ENCODE measurements at places on chromosomes 7 and 10. TPM values are rescaled to one million over a fixed set of nuclear protein-coding genes. Genes with fewer than 3 reads are reported as not detected.
A peak's percentile ranks its signal among the peaks of the same experiment; 100 is the strongest.

GRCh38 chr7:143287339-143287934 is 714 bp upstream of the CASP2 start:
- DNase-seq, result no peak

DNA sequence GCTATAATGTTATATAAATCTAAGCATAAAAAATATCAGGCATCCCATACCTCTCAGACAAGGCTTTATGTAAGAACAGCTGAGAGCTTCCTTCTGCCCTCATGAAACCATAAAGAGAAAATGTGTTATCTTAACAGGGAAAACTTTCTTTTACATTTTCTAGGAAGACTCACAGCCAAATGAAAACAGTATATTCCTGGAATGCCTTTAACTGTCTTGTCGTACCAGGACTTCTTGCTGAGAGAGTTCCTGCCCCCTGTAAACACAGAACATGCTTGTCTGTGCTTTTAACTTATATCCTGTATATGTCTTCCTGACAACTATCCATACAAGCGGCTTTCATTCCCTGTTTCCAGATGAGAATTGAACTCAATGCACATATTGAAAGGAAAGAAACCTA is 64.8 kb upstream of the AHR start:
- DNase-seq, result no peak

DNA sequence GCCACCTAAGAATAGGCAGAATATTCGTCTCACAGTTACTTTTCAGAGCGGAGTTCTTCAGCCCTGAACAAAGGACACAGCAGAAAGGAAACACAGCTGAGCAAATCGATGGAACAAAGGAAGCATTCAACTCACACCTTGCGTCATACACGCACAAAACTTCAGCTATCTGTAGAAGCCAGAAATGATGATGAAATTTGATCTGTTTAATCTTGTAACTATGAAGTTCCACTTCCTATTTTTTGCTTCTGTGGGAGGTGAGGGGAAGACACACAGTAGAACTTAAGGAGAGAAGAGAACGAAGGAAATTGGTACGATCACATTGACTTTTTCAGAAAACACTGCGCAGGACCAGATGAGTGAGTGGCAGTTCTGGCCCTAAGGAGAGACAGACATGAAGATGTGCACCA is 26.2 kb downstream of the FAM171A1 start:
- DNase-seq, result no peak

DNA sequence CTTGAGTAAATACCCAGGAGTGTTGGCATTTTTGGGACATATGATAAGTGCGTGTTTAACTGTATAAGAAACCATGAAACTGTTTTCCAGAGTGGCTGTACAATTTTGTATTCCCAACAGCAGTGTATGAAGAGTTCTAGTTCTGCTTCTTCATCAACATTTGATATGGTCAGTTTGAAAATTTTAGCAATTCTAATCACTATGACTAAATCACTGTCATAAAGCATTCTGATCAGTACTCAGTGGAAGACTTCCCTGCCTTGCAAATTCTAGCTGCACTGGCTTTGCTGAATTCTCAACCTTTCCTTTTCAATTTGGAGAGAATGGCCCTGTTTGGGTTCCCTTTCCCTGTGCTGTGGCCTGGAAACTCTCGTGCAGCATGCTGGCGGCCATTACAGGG is 18.6 kb upstream of the FAM221A start:
- no peak for DNase-seq

DNA sequence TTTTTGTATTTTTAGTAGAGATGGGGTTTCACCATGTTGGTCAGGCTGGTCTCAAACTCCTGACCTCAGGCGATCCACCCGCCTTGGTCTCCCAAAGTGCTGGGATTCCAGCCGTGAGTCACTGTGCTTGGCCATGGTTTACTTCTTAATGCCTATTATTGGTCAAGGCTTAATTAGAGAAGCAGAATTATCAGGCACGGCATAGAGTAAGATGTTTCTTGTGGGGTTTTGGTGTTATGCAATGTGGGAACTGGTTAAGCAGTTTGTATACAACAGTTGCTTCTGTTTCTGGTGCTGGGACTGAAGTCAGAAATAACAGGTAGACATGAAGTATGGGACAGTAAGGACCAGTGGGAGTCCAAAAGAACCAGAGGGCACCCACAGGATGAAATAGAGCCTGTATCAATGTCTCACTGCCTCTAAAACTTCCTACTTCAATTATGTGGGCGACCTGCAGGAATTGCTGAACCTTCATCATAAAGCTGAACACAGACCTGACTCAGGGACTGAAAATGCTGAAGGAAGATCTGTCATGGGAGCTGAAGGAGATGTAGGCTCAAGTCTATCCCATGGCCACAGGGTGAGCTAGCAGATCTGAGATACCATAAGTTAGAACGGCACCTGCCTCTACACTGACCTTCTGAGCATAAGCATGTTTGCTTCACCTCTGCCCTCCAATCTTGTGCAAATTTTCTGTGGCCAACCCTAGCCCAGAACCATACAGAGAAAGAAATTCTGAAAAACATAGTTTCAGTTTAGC is 38.3 kb upstream of the VCL start:
- no peak for DNase-seq

GRCh38 chr7:64775289-64775688 is 18.9 kb upstream of the ZNF138 start:
- no peak for DNase-seq

GRCh38 chr7:5629941-5630340 is 151.5 kb downstream of the RNF216 start:
- DNase-seq, result no peak

DNA sequence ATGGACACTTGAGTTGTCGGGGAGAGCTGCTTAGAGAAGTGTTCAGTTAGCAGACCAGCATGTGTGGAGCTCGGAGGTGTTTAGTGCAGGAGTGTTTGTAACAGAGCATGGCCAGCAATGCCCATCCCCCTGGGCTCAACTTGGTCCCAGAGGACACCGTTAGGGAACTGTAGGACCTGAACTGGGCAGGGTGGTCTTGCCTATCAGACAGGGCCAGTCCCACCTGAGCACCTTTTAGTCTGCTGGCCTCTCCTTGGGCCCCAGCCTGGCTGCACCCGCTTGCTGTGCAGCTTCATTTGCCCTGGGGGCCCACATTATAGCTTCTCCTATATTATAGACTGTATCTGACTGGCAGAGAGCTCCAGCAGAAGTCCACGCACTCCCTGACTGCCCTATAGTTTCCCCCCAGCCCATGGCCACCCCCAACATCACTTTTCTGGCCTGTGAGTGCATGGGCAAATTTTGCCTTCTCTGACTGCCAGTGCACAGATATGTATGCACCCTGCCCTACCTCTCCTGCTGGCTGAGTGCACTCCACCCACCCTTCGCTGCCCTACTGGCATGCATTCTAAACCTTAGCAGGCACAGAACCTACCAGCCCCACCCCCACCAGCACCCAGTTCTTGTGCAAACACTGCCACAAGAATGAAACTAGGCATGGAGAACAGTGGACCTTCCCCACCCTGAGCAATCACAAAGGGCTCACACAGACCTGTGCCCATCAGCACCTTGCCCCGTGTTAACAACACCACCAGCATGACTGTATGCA is 1030.6 kb upstream of the GHITM start:
- DNase-seq, result no peak

DNA sequence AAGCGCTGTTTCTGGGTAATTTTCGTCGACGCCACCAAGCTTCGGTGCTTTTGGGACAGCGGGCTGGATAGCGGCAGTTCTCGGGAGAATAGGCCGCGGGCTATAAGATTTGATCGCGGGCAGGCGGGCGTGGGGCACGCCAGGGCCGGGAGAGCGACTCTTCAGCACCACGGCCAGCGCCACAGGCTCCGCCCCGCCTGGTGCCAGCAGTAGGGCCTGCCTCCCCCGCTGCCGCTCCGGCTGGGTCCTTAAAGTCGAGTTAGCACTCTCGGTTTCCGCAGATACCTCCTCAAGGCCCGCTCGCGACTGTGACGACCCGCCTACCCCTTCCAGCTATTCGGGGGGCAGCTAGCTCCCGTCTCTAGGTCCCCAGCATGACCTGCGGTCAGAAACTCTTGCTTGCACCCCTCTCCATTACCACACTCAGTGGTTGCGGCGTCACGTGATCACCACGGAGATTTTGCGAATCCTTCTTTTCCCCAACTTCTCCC is 9.4 kb downstream of the NXPH1 start:
- DNase-seq, result peak; percentile 65

- DNase-seq, result no peak
Observed at GRCh38 chr7:115015619-115016018, 93.7 kb downstream of the MDFIC start.

GRCh38 chr10:73964743-73965142 is 33.2 kb upstream of the VCL start:
- DNase-seq, result no peak

DNA sequence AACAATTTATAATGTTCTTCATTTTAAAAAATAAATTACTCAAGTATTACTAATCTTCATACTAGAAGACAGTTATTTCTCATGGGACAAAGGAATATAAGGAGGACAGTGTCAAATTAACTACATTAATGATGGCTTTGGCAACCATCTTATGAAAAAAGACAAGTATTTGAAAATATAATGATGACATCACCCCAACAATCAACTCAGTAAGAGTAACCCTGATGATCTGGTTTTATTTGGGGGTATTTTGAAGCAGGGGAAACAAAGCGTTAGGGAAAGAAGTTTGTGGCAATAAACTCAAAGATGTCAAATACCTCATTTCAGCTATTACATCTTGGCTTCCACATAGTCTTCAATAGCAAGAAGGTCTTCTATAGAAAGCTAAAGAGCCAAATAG is 29.0 kb upstream of the RELN start:
- no peak for DNase-seq

- DNase-seq, result no peak
Observed at GRCh38 chr10:11813177-11813576, 10.0 kb upstream of the PROSER2 start.

- DNase-seq, result no peak
Observed at GRCh38 chr10:28595613-28596012, 62.7 kb downstream of the WAC start.

GRCh38 chr10:44395396-44395795 is 10.5 kb upstream of the CXCL12 start:
- no peak for DNase-seq

- DNase-seq, result no peak
Observed at GRCh38 chr7:52825611-52826010, 209.8 kb upstream of the POM121L12 start.

DNA sequence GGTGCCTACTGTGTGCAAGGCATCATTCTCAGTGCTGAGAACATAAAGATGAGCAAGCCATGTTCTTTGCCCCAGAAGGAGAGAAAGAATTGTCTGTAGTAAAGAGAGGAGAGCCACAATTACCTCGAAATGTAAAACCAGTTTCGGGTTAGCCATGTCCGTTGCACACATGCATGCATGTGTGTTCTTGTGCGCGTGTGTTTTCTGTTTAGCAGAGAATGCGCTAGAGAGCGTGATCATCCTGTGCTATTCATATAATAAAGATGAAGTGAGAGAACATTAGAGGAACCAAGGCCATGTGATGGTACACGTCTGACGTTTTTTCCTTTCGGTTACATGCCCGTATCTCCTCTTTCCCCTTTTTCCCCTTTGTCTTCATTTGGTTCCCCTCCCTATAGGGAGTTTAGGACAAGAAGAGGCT is 158.2 kb downstream of the CELF2 start:
- no peak for DNase-seq

The MRPL43 gene
- total RNA-seq, result 47.3 TPM

The CLEC5A gene
- total RNA-seq, result 1.4 TPM

The COL13A1 gene
- total RNA-seq, result 6.7 TPM

The ARMC10 gene
- total RNA-seq, result 22.7 TPM

The CFAP43 gene
- total RNA-seq, result not detected

The FGFR2 gene
- 6.1 TPM for total RNA-seq

The GRM8 gene
- 0.18 TPM for total RNA-seq
